ENCODE measurements at places on chromosomes 5 and 9.

- no peak for DNase-seq
Measured at GRCh38 chr5:157857816-157858526, 974 bp downstream of the CLINT1 start.

DNA sequence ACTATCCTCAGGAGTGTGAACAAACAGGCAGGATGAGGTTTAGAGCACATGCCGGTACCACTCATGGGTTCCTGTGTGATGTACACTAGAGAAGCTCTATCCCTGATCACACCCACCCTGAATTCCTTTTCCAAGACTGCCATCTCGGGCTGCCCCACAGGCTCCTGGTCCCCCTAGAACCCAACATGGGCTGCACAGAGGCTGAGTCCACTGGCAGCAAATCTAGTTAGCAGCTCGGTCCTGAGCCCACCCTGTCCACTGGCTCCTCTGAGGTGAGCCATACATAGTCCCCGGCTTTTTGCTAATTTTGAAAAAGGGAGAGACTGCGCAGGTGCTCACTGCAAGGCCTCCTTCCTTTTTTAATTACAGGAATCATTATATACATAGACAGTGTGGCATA is 227.0 kb downstream of the FSTL4 start:
- DNase-seq: no peak

- no peak for DNase-seq
Measured at GRCh38 chr5:90690307-90690706, 131.7 kb downstream of the ADGRV1 start.

- DNase-seq: no peak
Measured at GRCh38 chr5:66718374-66719002, 122.3 kb downstream of the MAST4 start.

DNA sequence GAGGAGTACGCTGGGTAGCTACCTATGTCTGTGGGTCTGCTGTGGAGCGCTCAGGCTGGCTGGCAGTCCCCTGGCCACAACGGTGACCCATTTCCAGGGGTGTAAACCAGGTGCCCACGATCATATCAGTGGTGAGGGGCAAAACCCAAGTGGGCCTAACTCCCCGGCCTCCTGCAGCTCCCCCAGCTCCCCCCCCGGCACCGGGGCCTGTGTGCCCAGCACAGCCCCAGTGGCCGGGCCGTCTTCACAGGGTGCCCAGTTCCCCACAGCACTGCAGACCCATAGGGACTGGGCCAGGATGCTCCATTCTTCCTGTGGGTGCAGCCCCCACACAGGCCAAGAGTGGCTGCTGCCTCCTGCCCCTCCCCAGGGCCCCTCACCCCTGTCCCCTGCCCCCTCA is 958 bp upstream of the LCN8 start:
- no peak for DNase-seq

DNA sequence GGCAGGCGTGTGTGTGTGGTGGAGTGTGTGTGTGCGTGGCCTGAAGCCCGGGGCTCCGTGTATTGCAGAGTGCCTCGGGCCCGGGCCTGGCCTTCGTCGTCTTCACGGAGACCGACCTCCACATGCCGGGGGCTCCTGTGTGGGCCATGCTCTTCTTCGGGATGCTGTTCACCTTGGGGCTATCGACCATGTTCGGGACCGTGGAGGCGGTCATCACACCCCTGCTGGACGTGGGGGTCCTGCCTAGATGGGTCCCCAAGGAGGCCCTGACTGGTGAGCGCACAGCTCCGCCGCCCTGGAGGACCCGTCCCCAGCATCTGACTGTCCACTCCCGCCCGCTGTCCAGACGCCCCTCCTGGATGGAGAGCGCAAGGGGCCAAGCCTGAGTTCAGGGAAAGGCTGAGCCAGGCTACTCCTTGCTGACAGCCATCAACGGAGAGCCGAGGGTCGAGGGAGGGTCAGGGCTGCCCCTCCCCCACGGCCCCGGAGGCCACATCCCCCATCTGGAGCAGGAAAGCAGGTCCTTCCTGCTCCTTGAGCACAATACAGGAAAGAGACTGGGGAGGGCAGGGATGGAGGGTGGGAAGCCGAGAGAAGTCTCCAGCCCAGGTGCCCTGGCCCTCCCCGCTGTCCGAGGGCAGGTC is 18.4 kb downstream of the SLC6A18 start:
- no peak for DNase-seq

GRCh38 chr5:76402251-76402885 is 717 bp upstream of the IQGAP2 start:
- peak; percentile 81 for DNase-seq

- DNase-seq: no peak
Measured at GRCh38 chr5:24065779-24066178, 558.4 kb downstream of the PRDM9 start.

- DNase-seq: no peak
Measured at GRCh38 chr9:98172604-98173003, 19.8 kb downstream of the CORO2A start.

GRCh38 chr5:113574417-113574816 is 60.9 kb downstream of the YTHDC2 start:
- DNase-seq: no peak

DNA sequence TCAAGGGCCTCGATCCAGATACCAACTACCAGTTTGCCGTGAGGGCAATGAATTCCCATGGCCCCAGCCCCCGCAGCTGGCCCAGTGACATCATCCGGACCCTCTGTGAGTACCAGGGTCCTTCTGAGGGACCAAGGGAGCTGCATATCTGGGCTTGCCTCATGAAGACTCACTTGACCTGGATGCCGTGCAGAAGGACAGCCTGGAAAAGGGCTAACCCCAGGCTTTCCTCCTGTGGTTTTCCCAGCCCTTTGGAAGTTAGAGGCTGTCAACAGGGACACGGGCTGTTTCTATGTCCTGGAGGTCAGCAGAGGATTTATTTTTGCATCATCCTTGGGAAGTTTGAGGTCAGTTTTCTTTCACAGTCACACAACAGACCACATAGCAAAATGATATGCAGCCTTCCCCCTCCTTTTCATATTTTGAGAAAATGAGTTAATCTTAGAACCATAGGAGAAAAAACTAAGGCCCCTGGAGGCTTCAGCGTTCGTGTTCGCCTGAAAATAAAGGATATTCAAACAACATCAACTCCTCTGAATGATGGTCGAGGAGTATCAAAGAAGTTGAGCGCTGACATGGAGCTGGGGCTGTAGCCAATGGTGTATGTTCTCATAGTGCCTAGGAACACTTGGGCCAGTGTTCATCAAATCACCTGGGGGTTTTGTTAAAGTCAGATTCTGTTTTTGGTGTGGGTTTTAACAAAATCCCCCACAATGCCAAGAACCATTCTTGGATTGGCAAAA is 112.2 kb downstream of the EGFLAM start:
- DNase-seq: no peak

DNA sequence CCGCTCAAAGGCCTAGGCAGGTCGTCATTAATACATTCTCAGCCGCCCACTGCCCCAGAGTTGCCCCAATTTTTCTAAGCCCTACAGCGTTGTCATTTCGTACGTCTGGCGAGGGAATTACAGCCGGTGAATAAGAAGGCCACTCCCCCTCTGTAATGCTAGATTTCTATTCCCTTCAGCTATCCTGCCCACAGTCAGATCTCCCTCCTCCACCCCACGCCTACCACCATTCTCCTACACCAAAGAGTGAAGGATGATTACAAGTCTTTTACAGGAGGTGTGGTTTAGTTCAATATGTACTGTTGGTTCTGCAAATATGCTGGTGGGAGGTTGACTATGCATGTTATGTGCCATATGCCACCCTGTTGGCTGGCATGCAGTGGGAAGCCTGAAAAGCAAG is 83.7 kb upstream of the SMIM15 start:
- DNase-seq: no peak

DNA sequence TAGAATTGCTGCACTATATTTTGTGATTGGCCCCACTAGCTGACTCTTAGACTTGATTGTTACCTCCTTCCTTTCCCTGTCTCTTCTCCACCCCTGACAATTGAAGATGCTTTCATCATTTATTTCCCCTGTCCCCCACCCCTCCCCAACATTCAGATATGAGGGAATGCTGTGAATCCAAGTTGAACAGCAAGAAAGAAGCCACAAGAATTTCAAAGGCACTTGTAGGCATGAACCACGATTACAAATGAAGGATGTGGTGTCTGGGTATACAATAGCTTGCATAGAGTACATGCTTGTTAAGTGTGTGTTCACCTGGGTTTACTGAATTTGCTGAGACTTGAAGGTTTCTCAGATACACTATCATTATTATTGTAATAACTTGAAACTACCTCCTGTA is 78.3 kb upstream of the TRIO start:
- no peak for DNase-seq

GRCh38 chr5:53059281-53059680 is 50.3 kb downstream of the MOCS2 start:
- no peak for DNase-seq

DNA sequence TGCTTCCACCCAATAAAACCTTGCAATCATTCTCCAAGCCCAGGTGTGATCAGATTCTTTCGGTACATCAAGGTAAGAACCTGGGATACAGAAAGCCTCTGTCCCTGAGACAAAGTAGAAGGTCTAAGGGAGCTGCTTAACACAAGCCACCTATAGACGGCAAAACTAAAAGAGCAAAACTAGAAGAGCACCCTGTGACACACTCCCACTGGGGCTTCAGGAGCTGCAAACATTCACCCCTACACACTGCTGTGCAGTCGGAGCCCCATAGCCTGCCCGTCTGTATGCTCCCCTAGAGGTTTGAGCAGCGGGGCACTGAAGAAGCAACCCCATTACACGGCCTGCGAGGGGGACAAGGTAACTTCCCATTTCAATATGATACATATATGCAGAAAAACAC is 179.6 kb upstream of the CDH9 start:
- no peak for DNase-seq

GRCh38 chr9:113927277-113927676 is 51.2 kb downstream of the ZNF618 start:
- no peak for DNase-seq

DNA sequence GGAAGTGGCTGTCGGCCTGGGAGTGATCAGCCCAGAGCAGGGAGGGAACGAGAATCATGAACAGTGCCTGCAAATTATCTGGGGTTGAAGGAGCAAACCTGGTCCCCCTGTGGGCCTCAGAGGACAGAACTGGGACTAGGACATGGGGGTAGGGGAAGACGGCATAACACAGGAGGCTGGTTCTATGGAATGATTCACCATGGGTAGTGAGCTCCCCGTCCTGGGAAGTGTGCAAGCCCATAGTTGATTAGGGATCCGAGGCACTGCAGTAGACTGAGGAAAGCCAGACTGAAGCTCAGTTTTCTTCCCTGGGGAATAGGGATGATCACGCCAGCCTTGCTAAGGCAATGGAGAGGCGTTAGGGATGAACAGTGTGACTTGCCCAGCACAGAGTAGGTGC is 5.6 kb downstream of the ADGRD2 start:
- no peak for DNase-seq

DNA sequence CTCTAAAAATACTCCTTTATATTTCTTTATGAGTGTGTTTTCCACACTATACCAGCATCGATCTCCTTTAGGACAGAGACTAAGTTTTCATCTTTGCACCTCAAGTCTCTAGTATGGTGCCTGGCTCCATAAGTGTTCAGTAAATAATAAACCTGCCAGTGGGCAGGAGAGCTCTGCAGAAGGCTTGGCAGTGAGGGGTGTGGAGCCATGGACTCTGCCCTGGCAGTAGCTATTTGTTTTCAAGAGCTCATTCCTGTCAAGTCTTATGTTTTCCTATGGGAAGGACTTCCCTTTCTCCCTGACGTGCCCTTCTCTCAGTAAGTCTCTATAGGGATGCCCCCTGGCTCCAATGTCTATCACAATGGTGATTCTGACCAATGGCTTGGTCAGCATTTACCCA is 252.2 kb downstream of the PIK3R1 start:
- DNase-seq: no peak

GRCh38 chr5:177312649-177313181 is 1.0 kb upstream of the MXD3 start:
- DNase-seq: no peak

DNA sequence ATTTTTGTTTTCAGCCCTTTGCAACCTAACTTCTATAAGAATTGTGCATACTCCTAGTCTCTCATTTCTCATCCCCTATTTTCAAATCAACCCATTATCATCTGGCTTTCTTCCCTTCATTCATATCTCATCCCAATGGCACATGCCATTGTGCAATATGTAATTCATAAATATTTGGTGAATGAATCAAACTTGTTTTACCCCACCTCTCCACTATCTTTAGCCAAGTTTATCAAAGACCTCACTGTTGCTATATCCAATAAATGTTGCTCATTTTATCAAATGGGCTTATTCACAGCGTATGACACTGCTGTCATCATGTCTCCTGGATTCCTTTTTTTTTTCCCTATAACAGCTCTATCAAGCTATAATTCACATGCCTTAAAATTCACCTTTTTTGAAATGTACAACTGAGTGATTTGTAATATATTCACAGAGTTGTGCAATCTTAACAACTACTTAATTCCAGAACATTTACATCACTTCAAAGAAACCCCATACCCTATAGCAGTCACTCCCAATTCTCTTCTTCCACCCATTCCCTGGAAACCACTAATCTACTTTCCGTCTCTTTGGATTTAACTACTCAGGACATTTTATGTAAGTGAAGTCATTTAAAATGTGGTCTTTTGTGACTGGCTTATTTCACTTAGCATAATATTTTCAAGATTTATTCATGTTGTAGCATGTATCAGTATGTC is 214.4 kb upstream of the PAPPA start:
- DNase-seq: no peak

DNA sequence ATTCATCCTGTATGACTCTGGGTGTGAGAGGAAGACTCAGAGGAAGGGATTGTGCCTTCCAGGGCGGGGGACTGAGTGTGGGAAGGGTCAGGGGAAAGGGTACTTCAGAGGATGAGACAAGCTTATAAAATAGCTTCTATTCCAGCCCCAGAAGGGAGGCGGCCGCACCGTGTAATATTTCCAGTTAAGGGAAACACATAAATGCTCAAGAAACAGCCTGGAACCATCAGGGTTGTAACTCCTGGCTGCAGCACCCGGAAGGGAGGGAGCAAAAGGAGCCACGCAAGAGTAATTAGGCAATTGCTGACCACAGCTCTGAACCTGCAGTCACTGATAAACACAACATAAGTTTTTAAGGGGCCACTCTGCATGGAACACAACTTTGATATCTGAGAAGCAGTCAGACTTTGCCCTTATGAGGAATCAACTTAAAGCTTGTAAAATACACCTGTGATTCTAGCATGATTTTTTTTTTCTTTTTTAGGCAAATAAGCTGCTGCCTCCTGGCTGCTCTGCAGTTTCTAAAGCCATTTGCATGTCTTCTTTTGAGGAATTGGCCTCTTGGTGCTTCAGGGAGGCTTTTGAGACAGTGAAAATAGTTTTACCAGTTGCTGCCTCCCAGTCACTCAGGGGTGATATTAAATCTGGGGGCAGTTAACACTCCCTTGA is 382.7 kb downstream of the ENC1 start:
- DNase-seq: no peak

GRCh38 chr9:93048566-93049448 is 9.7 kb upstream of the SUSD3 start:
- no peak for DNase-seq

- no peak for DNase-seq
Measured at GRCh38 chr5:14081791-14082190, 61.4 kb upstream of the TRIO start.

All from effector memory CD4-positive, alpha-beta T cell (primary cell).